Natural killer cell (primary cell): ENCODE measurements at places on chromosomes 3 and 15. TPM values are rescaled to one million over a fixed set of nuclear protein-coding genes. Genes with fewer than 3 reads are reported as not detected.

The KLHL18 gene
- total RNA-seq = 45.2 TPM

The LCMT2 gene
- total RNA-seq = 10.2 TPM

The GOLGA6L10 gene
- total RNA-seq = 1.8 TPM

The CHDH gene
- 0.09 TPM for total RNA-seq

The NRG4 gene
- total RNA-seq = not detected

The GPR62 gene
- total RNA-seq = not detected

The TMEM42 gene
- total RNA-seq = 9.9 TPM

The EAF1 gene
- total RNA-seq = 41.5 TPM
